Stimulated activated CD8-positive, alpha-beta memory T cell treated with anti-CD3 and anti-CD28 coated beads, Interleukin-4, amount 100 ng/mL, for 48 hours (primary cell): ENCODE measurements at places on chromosomes 16 and 17.

DNA sequence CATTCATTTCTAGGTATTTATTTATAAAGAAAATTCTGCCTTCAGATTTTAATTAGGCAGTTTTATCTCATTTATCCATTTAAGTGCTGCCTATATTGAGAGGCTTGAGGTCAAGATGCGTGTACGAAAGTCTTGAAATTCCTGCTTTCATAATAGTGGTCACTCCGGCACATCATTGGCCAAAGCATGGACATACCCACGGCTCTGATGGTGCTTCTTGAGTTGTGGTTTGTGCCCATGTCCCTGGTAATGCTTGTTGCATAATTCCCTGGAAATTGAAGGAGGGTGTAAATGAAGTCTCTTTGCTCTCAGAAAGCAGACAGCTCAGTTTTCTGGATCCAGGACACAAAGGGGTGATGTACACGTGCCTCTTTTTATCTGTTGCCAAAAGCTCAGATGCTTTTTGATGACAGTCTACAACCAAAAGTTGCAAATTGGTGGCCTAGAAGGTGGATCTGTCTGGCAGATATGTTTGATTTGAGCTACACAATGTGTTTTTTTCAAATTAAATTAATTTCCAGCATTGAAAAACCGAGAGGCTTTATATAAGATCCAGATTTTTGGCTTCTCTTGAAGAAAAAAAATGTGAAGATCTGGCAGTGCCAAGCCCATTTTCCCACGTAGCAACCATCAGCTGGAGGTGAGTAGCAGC is 94.4 kb downstream of the SHISA9 start:
- DNase-seq = no peak

DNA sequence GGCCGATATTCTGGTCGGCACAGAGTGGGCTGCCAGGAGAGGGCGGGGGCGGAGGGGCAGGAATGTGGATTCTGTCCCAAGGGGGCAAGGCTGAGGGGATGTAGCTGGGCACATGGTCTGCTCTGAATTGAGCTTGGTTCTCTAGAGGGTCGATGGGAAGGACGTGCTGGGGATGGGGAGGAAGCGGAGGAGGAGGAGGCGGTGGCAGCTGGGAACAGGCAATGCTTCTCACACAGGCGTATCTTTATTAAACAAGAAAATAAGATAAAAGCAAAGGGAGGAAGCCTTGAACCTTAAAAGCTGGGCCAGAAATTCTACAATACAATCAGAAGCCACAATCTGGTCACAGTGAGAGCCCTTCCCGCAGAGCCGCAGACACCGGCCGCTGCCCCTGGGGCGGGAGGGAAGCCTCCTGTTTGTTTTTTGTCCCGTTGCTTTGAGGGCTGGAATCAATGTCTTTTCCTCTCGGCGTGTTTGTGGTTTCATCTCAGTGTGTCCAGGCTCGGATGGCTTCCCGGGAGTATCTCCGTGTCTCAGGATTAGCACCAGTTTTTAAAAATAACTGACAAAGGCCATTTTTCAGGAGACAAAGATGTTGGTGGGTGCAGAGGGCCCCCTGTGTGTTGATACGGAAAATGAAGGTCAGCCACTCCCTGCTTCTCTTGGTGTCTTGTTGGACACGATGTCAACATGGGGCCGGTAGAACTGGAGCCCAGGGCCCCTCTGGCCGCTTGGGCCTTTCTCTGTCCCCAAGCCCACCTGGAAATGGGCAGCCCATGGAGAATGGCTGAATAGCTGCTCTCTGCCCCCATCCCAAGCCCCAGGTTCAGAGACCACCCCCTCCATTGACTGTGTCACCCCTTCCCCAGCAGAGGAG is 12.3 kb upstream of the SLC7A5 start:
- DNase-seq = no peak

DNA sequence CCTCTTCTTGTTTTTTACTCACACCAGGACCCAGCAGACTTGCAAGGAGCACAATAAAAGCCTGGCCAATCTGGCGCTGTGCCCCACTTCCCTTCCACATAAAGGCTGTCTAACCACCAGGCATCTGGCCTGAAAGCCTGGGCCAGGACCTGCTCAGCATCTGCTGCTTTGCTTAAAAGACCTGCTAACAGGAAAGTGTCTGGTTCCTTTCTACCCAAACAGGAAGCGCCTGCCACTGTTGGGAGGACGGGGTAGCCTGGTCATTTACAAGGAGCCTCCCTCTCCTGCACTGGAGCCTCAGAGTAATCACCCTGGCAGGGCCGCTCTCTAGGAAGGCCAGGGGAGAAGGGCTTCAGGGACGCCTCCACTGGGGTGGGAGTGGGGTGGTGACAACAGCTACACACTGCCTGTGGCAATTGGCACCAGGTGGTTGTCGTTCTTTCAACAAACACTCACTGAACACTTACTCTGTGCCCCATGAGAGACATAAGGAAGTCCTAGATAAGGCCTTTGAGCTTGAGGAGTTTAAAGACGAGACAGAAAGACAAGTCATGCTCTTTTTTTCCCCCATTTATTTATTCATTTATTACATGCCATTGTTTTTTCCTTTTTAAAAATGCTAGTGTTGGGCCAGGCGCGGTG is 6.3 kb upstream of the MMP28 start:
- DNase-seq = no peak

DNA sequence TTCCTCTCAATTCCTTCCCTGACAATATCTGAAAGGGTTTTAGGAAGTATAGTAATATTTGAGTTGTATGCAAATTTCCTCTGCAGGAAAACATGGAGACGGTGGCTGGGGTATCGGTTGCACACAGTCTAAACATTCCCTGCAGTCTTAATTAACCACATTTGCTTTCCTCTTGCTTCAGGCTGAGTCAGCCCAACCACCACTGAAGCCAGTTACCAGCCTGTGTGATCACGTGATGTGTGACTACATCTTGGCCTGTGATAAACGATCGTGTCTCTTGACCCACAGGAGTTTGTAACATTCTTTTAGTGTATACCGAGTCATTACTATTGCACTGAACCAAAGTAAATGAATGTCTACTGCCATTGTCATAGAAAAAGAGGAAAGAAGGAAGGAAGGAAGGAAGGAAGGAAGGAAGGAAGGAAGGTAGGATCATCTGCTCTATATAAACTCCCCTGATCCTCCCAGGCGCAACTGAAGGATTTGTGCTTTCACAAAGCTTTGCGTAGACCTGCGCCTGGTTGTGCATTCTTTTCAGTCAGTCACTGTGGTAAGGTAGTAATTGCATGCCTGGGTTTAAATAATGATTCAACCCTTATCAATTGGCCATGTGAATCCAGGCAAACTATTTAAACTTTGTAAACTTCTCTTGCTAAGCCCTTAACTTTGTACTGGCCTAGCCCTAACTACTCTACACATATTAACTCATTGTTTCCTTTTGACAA is 280.6 kb upstream of the SALL1 start:
- DNase-seq = no peak

DNA sequence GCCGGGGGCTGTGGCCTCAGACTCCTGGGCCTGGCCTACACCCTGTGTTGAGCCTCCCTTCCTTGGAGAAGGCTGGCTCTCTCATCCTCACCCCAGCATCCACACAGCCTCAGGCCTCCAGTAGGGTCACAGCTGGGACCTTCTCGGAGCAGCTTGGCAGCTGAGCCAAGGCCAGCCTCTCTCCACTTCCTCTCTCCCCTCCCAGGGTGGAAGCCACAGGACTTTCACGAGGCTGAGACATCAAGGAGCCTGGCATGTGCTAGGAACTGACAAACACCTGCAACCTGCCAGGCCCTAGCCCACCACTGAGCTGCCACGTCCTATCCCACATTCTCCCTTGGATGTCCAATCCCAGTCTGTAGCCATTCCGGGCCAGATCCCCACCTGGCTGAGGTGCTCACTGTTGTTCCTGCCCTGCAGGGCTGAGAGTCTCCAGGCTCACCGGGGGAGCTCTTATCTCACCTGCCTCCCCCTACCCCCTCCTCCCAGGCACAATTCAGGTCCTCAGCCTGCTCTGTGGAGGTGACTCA is 3.1 kb downstream of the MMP15 start:
- DNase-seq = no peak

- peak; percentile 41 for DNase-seq
Measured at GRCh38 chr17:72618001-72618509, 474.4 kb downstream of the SLC39A11 start.

- DNase-seq = peak; percentile 95
Measured at GRCh38 chr17:39621523-39622379, 5.0 kb upstream of the PPP1R1B start.

GRCh38 chr17:81508639-81509206 is 3.9 kb downstream of the ACTG1 start:
- DNase-seq = peak; percentile 55

GRCh38 chr17:67218385-67218950 is 26.5 kb downstream of the HELZ start:
- DNase-seq = no peak

GRCh38 chr16:75710344-75710743 is 9.1 kb upstream of the DUXB start:
- DNase-seq = no peak

DNA sequence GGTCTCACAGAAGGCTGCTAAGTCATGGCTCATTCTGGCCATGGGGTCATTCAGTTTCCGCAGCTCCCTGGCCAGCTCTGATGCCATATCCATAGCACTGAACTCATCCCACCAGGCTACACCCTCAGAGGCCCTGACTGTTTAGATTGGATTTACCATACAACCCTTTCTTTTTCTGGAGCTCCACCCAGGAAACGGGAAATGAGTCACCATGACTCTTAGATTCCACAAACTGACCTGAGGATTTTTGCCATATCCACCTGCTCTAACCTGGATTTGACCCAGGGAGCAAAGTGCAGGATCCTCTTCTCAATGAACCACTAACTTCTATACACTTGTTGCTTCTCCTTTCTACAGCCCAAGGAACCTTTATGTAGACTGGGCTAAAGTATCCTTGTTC is 20.3 kb upstream of the CALB2 start:
- DNase-seq = no peak

- no peak for DNase-seq
Measured at GRCh38 chr17:77470800-77471733, 330.3 kb downstream of the SEC14L1 start.

DNA sequence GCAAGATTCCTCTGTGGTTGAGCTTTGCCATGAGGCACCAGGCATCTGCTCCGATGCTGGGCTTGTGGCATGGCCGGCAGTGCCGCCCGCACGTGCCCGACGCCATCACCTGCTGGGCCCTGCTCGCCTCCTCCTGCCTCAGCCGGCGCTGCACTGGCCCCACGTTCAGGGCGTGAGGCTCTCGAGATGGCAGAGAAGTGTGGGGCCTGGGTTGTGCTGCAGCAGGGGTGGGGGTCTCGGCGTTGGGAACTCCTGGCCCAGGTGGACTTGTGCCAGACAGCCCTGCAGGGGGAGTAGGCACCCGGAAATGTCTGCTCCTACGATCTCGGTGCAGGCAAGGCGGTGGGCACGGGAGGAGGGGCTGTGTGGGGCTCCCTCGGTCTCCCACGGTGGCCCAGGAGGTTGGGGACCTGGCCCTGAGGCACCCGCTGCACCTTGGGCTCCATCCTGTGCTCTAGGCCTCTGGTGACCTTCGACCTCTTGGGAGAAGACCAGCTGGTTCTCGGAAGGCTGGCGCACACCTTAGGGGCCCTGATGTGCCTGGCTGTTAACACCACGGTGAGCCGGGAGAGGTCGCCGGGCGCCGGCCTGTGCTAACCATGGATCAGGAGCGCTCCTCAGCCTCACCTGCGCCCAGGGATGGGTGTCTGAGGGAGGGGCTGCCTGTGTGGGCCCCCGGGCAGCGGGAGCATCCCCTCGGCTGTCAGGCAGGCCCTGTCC is 13.5 kb downstream of the TELO2 start:
- DNase-seq = no peak

- no peak for DNase-seq
Measured at GRCh38 chr17:67285360-67285759, 40.4 kb upstream of the HELZ start.

DNA sequence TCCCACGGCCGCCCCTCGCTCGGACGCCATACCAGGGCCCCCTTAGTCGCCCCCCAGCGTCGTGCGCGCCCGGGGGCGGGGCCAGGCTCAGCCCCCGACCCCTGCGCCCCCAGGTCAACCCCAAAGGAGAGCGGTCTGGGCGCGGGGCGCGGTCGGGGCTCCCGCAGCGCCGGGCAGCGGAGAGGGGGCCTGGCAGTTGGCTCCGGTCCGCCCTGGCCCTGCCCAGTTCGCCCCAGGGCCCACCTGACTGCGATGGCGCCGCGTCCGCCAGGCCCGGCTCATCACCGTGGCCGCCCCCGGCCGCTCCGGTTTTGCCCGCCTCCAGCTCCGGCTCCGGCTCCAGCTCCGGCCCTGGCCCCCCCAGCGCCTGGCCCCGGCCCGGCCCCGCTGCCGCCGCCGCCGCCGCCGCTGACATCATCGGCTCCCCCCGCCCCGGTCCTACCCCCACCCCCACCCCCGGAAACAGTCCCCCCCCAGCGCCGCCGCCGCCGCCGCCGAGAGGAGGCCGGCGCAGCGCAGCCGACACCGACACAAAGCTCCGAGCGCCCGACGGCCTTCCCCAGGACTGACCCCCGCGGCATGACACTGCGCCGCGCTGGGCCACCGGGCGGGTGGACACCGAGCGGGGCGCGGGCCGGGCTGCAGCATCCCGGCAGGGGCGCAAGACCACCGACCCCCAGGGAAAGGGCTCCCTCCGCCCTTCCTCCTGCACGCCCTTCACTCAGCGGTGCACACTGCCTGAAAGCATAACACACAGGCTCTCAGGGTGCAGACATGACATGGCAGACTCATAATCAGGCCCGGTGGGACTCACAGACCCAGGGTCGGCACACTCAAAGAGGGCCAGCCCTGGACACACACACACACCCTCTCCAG is at the start of gene ZBTB4:
Gene ZBTB4 (minus strand): TSS at position 419 of the 876 bp plus-strand sequence. CDS start 12,830 bp downstream, outside the sequence.
- DNase-seq = peak; percentile 69

DNA sequence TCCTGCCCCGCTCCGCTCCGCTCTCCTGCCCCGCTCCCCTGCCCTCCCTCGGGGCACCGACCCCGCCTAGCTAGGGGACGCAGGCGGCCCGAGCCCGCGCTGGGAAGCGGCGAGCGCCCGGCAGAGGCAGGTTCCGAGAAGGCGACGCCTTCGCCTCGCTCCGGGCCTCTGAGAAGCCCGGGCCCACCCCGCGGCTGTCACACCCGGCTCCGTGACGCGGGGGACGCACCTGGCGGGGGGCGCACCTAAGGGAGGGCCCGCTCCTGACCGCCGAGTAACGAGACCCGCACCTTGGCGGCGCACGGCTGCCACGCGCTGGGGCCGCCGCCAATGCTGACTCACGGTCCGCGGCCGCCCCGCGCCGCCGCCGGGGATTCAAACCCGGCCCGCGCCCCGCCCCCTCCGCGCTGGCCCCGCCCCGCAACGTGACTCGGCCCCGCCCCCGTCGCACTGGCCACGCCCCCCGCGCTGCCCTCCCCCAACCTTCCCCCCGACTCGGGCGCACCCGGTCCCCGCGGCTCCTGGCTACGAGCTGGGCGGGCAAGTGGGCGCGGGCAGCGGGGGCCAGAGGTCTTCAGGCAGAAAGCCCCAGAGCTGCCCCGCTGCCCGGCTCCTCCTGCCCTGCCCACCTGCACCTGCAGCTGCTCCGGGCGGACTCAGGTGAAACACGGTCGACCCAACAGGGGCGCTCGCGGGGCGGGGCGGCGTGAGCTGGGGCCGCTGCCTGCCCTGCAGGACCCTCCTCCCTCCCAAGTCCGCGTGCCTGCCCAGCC is 27.8 kb downstream of the GNPTG start:
- DNase-seq = peak; percentile 84

DNA sequence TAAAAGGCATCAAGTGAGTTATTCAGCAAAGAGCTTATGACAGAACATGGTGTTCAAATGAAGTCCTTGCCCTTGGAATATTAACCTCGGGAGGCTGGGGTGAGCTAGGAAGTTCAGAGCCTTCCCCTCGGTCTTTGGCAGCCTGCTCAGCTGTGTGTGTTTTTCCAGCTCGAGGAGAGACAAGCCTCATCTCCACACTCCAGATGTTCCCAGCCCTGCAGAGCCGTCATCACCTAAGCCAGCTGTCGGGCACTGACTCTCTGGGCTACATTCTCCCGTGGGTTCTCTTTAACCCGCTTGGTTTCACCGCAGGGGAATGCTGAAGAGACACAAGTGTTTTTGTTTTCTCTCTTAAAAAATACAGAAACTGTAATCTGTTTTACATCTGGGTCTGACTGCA is 47.1 kb downstream of the IRX3 start:
- DNase-seq = no peak
